ENCODE measurements at places on chromosomes 6 and 20.

- no peak for DNase-seq
Observed at GRCh38 chr6:51141080-51141479, 322.4 kb downstream of the TFAP2B start.

DNA sequence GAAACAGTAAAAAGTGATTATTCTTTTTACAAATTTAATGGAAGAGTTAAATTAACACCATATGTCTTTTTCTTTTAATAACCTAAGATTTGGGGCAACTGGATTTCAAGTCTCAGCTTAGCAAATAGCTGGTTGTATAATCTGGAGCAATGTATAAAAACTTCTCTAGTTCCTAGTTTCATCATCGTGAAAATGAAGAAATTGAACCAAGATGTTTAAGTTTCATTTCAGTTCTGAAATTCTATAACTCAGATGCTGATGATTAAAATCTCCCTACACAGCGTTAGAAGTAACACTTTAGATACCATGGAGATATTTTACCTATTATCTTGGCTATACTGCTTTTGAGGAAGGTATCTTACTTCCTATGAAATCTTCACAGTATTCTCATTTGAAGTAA lies 252.0 kb downstream of the KIF16B start:
- DNase-seq, result no peak

DNA sequence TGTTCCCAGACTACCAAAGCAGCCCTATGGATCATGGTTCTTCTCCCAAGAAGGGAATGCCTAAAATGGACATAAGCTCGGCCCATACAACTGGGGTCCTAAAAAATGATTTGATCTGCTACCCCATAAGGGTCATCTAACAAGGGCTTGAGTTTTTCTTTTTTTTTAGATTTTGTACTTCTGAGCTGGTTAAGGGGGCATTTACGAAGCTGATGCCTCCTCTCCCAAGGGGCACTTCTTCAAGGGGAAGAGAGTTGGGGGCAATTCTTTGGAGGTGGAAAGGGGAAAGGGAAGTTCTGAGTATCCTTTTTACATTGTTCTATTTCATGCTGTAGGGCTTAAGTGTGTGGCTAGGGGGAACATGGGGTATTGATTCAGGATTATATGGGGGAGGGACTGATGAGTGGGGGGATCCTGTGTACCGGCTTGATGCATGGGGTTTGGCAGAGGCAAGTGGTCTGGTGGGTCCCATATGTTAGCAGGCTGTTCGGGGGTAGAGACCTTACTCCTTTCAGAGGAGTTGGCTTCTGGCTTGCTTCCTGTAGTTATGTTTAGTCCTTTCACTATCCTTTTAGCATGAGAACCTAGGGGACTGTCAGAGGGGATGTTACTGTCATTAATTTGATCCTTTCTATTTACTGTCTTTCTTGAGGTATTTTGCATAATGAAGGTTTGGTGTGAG lies 8.1 kb upstream of the ZNFX1 start:
- no peak for DNase-seq

DNA sequence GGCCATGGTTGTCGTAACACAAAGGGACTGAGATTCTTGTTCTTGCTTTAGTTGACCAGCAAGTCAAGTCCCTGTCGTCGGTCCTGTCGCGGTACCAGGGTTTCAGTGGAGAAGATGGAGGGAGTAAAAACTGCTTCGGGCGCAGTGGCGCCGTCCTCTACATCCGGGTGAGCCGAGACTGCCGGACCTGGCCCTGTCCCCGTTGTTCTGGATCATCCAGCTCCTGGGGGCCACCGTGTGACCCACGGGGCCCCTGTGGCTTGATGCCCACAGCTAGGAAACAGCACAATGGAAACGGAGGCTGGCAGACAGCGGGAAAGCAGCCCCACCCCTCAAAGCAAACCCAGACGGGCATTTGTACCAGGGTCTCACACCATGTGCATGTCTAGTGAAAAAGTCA lies 15.0 kb downstream of the MTG2 start:
- DNase-seq, result no peak

DNA sequence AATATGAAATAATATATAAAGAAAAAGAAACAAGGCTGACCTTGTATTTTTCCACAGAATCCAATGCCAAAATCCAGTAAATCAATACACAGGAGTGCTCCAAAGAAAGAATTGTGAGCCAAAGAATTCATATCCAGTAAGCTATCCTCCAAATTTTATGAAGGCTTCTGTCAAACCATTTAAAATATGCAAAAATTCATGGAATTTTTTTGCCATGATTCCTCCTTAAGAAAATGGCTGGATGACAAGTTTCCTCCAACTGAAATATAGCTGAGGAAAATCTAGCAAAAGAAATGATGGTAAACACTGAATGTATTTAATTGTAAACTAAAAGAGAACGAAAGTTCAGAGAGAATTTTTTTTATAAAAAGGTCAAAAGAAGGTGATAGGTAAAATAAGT lies 290.3 kb downstream of the UBE3D start:
- DNase-seq, result no peak

- DNase-seq, result no peak
Observed at GRCh38 chr20:20251836-20252235, 116.1 kb upstream of the INSM1 start.

GRCh38 chr6:105746509-105746908 lies 339.6 kb upstream of the PRDM1 start:
- DNase-seq, result no peak

DNA sequence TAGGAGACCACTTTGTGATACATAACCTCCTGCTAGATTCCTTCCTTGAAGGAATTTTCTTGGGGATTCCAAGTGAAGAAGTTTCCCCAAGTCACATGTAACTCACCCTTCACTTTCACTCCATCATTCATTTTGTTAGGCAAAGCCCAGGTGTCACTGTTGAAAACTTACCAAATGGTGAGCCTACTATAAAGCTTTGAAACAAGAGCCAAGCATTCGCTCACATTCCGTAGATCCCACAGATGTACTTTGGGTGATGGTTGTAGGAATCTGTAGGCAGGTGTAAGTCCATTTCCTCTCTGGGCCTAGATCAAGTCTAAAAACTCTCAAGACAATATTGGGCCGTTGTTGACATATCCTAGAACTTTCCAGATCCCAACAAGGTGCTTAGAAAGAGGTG lies 74.1 kb downstream of the PRDM1 start:
- no peak for DNase-seq

- DNase-seq, result no peak
Observed at GRCh38 chr6:117191448-117191847, 73.9 kb upstream of the VGLL2 start.

- no peak for DNase-seq
Observed at GRCh38 chr6:96760153-96760687, 77.1 kb downstream of the GPR63 start.

DNA sequence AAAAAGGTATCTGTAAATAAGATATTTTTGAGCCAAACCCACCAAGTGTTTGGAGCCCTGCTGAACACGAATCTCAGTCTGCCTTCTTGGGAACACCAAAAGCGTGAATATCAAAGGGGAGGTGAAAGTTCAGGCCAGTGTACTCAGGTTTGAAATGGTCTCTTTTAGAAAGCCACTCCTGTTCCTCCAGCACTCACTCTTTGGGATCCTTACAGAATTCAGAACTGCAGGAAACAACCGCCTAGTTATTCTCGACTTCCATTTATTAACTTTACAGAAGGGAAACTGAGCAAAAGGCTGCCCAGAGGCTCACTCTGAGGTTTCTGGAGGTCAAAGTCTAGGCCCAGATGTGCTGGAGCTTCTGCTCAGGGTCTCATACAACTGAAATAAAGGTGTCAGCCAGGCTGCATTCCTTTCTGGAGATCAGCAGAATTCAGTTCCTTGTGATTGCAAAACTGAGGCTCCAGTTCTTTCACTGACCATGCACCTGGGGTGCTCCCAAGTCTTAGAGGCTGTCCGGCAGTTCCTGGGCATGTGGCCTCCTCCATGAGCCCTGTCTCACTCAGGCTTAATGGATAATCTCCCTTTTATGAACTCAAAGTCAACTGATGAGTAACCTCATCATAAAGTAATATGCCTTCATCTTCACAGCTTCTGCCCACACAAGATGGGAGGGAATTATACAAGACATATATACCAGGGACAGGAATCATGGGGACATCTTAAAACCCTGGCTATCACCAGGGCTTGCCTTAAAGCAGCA lies 65.5 kb upstream of the TNFAIP3 start:
- DNase-seq, result no peak

GRCh38 chr6:26215585-26216358 lies 128.5 kb downstream of the HFE start:
- no peak for DNase-seq

- DNase-seq, result peak; percentile 11
Observed at GRCh38 chr6:101114703-101115102, 233.6 kb upstream of the ASCC3 start.

DNA sequence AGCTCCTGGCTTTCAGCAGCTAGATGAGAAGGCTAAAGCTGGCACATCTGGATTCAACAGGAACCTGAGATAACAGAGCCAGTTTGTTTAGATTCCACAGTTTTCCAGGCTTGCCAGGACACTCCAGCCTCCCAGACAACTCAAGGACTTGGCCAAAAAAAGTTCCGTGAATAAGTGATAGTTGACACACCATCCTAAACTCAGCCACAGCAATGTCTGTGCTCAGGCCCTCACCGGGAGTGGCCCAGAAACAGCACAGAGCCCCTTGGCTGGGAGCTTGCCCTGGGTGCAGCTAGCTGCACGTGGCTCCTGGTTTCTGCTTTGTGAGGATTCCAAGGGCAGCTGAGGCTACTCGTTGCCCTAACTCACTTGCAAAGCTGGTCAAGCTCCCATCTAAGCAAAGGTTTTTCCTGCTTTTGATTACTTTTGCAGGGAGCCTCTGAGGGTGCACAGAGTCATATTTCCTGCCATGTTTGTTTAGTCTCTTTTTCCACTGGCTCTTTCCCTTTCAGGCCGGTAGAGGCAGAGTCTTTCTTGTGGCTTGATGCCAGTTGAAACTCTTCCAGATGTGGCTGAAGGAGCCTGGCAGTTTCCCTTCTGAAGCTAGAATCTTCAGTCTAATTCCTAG lies 118.3 kb upstream of the ECI2 start:
- no peak for DNase-seq

DNA sequence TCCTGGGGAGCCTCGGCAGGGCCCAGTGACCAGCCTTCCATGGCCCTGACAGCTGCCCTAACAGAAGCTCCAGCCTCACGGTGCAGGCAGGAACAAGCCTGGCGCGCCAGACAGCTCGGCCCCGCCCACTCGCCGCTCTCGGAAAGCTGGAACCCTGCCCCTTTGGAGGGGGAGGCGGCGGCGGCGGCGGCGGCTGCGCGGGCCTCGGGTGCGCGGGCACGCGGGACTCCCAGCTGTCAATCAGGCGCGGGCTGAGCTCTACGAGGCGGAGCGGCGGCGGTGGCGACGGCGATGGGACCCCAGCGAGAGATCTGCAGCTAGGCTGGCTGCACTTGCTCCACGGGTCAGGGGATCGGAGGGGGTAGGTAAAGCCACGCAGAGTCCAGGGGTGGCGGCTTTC lies at the start of gene NRSN1:
Gene NRSN1, plus strand, starts transcription at position 236 of the 400 bp plus-strand sequence. CDS start 8,113 bp downstream, outside the sequence.
- no peak for DNase-seq

- no peak for DNase-seq
Observed at GRCh38 chr6:139380611-139381010, 6.2 kb upstream of the CITED2 start.

- DNase-seq, result no peak
Observed at GRCh38 chr6:43823879-43824702, 54.1 kb downstream of the VEGFA start.

DNA sequence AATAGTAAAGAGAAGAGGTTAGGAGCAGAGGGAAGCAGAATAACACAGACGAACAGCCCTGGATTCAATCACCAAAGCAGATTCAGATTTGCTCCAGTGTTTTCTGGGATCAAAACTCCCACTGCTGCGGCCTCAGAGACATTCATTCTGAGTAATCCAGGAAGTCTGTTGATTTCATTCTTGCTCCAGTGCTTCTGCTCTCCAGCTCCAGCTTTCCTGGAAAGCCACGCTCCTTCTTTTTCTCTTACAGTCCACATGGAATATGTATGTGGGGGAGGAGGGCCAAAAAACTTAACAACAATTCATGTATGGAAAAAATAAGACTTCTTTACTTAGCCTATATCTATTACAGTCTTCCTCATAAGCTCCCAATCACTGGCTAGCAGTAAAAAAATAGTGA lies 26.4 kb upstream of the UST start:
- DNase-seq, result no peak

- peak; percentile 78 for DNase-seq
Observed at GRCh38 chr6:25042036-25042521, 106.3 kb upstream of the RIPOR2 start.

DNA sequence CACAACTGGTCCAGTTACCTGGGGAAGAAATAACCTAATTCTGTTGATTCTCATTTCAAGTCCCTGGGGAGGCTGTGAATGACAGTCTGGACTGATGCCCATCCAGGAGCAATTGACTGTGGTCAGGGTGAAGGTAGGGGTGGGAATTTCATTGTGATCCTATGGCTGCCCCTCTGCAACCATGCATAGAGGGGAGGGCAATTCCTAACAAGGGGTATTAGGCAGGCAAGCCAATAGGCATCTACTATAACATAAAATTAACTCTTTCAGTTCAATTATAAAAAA lies 44.0 kb upstream of the TRAM2 start:
- DNase-seq, result no peak

- DNase-seq, result peak; percentile 37
Observed at GRCh38 chr6:158560836-158561320, 987 bp downstream of the TMEM181 start.

GRCh38 chr6:129130959-129131681 lies 248.2 kb downstream of the LAMA2 start:
- no peak for DNase-seq

- DNase-seq, result no peak
Observed at GRCh38 chr6:92790381-92790780, 629.0 kb downstream of the EPHA7 start.

DNA sequence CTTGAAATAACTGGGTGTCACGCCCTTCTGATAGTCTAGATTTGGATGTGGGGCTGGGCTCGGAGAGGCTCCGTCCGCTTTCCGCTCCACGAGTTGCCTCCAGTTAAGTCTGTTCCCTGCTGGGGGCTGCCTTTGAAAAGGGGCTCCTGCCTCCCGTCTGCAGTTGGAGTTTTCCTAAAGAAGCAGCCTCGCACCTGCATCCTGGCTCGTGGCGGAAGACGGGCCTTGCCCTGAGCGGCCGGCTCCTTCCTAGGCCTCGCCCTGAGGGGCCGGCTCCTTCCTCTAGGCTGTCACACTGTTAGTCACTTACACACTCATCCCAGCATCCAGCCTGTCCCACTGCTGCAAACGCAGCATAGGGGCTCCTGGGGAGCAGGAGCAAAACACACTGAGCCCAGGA lies 74.4 kb downstream of the SMOC2 start:
- DNase-seq, result no peak

- DNase-seq, result no peak
Observed at GRCh38 chr6:108242721-108243120, 18.1 kb downstream of the SNX3 start.

- DNase-seq, result no peak
Observed at GRCh38 chr20:4041748-4042411, 26.5 kb upstream of the RNF24 start.

- DNase-seq, result no peak
Observed at GRCh38 chr6:95768539-95768938, 191.2 kb downstream of the MANEA start.

DNA sequence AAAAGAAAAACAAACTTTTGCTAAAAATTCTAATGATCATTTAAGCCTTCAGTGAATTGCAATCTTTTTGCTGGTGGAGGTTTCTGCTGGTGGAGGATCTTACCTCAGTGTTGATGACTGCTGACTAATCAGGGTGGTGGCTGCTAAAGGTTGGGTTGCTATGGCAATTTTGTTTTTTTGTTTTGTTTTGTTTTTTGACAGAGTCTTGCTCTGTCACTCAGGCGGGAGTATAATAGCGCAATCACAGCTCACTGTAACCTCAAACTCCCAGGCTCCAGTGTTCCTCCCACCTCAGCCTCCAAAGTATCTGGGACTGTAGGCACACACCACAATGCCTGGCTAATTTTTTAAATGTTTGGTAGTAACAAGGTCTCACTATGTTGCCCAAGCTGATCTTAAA lies 94.7 kb downstream of the ANKRD6 start:
- no peak for DNase-seq

- no peak for DNase-seq
Observed at GRCh38 chr20:38023181-38024001, 9.9 kb downstream of the TTI1 start.

Measured in natural killer cell (primary cell).